ENCODE measurements at places on chromosomes 7 and 10. TPM values are rescaled to one million over a fixed set of nuclear protein-coding genes. Genes with fewer than 3 reads are reported as not detected.

- no peak for DNase-seq
These were observed 235.2 kb downstream of the WDR37 start for GRCh38 chr10:1291178-1292090.

- peak; percentile 62 for DNase-seq
These were observed 433.6 kb upstream of the GALNT17 start for GRCh38 chr7:70698219-70698832.

DNA sequence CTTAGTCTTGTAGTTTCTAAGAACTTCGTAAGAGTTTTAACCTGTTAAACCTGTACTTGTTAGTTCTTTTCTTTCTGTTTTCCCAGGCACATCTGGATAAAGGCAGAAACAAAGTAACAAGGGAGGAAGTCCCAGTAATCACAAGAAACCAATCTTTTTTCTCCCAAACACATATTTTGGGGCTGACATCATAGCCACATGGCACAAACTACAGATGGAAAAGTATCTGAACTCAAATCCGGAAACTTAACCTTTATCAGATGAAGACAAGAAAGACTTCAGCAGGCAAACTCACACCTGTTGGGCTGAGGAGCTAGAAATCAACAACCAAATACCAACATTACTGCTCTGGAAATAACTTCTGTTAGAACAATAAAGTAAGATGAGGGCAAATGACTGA lies 67.1 kb downstream of the CUBN start:
- no peak for DNase-seq

DNA sequence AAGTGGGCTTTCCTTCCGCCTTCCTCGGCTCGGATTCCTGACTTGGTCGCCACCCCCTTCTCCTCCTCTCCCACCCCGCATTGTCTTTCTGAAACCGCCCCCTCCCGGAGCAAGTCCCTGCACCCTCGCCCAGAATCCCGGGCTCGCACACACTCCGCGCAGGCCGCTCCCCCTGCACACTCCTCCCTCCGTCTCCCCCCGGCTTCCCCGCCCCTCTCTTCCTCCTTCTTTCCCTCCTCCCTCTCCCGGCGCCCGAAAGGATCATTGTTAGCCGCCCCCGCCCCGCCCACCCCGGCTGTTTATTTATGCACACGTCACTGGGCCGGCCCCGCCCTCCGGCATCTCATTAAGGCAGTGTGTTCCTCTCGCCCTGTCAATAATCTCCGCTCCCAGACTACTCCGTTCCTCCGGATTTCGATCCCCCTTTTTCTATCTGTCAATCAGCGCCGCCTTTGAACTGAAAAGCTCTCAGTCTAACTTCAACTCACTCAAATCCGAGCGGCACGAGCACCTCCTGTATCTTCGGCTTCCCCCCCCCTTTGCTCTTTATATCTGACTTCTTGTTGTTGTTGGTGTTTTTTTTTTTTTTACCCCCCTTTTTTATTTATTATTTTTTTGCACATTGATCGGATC lies at the start of gene TCF7L2:
TCF7L2 (plus strand) TSS at position 373 of the 633 bp plus-strand sequence. CDS start 510 bp downstream, outside the sequence.
- DNase-seq, result peak; percentile 64

GRCh38 chr10:133159950-133160825 lies at the start of gene KNDC1:
KNDC1 (plus strand) TSS chr10:133160219; CDS start chr10:133160468, 249 bp downstream.
- DNase-seq, result peak; percentile 13

DNA sequence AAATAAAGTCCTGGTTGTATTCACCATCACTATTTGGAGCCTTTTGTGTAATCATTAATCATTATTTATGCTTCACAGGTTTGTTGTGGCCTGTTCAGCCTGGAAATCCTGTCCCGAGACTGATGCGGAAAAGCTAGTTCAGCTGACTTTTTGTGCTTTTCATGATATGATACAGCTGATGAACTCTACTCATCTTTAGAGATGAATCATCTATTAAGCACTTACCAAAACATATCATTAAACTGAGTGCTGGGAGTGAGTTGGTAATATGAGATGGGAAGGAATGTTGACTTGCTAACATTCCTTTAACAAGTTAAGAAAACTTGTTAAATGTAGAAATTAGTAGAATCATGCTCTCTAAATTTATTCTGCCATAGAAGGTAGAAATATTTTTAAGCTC lies 53.0 kb downstream of the CROT start:
- DNase-seq, result no peak

DNA sequence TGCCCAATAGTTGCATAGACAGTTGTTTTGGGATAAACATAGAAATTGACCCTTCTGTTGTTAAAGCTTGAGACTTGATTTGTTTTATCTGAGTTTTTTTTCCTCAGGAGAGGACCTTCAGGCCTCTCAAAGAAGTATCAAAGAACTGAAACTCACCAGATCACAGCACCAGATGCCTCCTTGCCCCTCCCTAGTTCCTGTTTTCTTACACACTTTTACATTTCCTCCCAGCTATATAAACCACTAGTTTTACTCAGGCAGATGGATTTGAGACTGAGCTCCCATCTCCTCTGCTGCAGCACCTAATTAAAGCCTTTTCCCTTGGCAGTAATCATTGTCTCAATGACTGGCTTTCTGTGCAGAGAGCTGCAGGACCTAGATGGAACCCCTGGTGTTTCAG lies 150.6 kb upstream of the NRG3 start:
- no peak for DNase-seq

DNA sequence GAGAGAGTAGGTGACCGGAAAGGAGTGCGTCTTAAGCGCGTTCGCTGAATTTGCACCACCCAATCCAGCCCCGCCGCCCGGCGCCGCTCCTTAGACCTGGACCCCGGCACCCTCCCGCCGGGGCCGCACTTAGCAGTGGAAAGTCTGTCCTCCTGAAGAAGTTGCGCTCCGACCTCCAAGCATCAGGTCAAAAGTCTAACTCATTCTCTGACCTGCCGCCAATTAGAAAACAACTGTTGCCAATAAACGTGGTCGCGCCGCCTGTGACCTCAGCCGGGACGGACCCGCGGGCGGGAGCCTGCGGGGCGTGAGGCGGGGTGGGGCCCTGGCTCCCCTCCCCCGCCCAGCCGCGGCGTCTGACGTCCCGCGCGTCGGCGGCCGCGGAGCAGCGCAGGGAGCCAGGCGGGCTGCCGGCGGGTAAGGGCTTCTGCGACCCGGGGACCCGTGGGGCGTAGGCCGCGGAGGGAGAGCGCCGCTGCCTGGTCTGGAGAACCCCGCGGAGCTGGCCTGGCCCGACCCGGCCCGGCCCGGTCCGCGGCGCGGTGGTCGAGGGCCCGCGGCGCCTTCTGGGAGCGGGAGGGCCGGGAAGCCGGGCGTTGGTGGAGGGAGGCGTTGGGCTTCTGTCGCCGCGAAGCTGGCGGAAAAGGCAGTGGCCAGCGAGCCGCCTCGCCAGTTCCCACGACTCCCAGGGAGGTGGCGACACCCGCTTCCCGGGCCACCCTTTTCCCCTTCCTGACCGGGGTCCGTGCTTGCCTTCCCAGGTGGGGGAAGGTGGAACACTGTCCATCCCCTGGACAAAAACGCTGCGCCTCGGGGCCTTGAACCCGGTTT lies at the start of gene BCAP29:
BCAP29 (plus strand) TSS at position 362 of the 831 bp plus-strand sequence. CDS start 527 bp downstream, outside the sequence.
- DNase-seq, result peak; percentile 73

DNA sequence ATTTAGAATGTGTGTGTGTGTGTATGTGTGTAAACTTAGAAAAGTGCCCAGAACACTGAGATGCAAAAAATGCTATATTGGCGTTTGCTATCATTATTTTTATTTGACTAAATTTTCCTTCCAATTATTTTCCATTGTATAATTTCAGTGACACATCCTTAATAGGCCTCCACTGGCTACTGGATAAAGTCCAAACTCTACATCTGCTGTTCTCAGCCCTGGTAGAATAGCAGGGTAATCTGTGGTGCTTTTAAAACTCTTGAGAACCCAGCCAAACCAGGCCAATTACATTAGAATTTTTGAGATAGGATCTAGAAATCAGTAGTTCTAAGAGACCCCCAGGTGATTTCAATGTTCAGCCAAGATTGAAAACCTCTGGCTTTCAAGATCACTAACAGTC lies 66.4 kb downstream of the ZNF503 start:
- no peak for DNase-seq

GRCh38 chr10:102948786-102949185 lies 30.7 kb downstream of the CNNM2 start:
- no peak for DNase-seq

DNA sequence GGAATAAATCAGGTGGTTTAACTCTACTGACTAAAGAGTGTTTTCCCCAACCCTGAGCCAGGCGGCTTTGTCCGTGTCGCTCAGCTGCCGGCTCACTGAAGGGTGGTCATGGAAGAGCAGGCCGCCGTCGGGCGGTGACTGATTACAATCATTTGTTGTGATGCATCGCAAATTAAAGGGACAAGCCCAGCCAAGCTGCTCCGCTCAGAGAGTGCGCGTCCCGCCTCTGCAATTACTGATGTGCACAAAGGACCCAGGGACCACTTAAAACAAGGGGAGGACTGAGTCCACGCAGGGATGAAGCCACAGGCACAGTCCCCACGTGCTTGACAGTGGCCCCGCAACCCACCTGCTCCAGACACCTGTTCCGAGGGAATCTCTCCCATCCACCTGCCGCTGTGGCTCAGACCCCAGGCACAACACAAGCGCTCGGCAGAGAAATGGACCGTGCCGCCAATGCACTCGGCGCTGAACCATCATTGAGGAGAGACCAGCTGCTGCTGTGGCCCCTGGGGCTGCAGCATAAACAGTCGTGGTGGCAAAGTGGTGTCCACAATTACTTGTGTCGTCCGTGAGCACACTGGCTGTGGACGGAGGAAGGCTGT lies 526.5 kb downstream of the PTPRN2 start:
- no peak for DNase-seq

DNA sequence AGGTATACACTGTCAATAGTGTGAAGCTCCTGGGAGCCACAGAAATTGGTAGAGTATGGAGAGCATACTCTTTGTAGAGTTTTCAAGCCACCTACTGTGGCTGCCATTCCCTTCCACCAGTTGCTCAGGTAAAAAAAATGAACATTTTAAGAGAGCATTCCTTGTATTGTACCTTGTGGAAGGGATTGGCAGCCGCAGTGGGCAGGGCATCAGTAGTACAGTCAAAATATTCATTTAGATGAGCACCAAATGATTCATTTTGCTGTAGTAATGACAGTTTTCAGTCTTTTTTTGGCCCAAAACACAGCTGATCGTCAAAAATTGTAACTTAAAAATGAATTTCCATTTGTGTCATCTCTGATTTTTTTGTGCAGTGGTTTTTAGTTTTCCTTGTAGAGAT lies 304.9 kb downstream of the ATRNL1 start:
- no peak for DNase-seq

DNA sequence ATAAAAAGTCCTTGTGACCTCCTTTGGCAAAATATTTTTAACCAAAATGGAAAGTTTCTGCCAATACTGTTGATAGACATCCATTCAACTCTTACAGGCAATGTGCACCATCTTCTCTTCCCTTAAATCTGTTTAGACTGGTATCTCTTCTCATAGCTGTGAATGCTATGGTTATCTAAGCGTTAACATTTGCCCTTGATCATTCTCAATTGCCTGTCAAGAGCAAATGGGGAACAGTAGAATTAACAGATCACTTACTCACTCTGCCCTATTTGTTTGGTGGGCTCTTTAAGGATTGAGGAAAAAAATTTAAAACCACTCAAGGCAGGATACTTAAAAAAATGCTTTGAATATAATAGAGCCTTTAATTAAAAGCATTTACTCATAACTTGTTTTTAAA lies 808.4 kb downstream of the NXPH1 start:
- no peak for DNase-seq

DNA sequence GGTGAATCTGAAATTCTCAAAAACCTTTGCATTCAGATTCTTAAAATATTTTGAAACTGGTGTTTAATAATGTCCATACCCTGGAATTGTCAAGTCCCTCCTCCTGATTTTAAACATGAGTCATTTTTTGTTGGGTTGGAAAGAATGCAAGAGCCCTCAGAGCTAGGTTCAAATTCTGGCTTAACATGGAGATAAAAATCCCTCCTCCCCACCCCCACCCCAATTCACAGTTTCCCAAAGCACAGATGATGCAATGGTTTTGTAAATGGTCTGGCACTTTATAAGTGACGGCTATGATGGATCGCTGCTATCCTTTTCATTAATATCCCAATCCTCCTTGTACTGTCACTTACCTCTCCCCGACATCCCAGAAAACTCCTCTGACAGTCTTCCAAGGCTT lies 332.8 kb downstream of the PLXNA4 start:
- no peak for DNase-seq

- no peak for DNase-seq
These were observed 64.9 kb downstream of the DAGLB start for GRCh38 chr7:6382817-6383216.

GRCh38 chr10:58952747-58953466 lies 223.5 kb upstream of the PHYHIPL start:
- DNase-seq, result no peak

- DNase-seq, result no peak
These were observed 62.9 kb downstream of the SYPL1 start for GRCh38 chr7:106049139-106049752.

GRCh38 chr7:139575338-139575680 lies 51.8 kb downstream of the CLEC2L start:
- no peak for DNase-seq

DNA sequence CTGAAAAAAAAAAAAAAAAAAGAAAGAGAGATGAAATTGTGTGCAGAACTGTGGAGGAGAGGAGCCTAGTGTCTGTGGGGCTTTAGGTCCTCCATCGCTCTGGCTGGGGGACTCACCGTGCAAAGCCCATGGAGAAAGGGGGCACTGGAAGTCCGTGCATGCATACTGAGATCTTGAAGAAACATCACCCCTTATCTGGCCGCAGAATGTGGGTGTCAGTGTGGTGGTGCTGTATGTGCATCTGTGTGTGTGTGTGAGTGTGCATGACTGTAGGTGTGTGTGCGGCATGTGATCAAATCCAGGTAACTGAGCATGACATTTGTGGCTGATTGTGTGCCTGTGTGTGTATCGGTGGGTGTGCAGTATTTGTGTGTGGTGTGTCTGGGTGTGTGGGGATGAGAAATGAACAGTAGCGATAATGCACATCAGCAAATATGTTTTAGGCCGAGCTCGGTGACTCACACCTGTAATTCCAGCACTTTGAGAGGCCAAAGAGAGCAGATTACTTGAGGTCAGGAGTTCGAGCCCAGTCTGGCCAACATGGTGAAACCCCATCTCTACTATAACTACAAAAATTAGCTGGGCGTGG lies 8.8 kb upstream of the CLDN3 start:
- no peak for DNase-seq

DNA sequence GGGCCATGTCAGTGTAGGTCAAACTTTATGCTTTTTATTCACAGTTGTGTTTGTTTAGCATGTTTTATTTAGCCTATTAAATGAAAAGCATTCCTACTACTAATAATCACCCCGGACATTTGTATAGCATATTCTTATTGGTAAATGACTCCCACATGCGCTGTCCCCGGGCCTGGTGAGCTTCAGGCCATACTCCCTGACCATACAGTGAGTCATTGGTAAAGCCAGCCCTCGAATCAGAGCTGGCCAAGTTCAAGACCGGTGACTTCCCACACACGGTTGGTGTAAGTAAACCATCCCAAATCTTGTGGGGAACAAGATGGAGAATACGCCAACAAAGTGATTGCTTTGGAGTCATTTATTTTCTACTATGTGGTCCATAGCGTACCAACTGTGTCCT lies 238.7 kb upstream of the TCF7L2 start:
- no peak for DNase-seq

GRCh38 chr10:14086596-14086995 lies 244.1 kb downstream of the FRMD4A start:
- DNase-seq, result no peak

HEPACAM2 gene
- not detected for total RNA-seq

IGFBP1 gene
- total RNA-seq, result not detected

C7orf57 gene
- 0.66 TPM for total RNA-seq

ATP6V0A4 gene
- not detected for total RNA-seq

FFAR4 gene
- total RNA-seq, result not detected

HELLS gene
- 146 TPM for total RNA-seq

SH2D4B gene
- 0.11 TPM for total RNA-seq

GRID2IP gene
- 0.33 TPM for total RNA-seq

LRRC18 gene
- total RNA-seq, result not detected

TRIM74 gene
- 0.63 TPM for total RNA-seq

TUBAL3 gene
- not detected for total RNA-seq

IFIT1B gene
- not detected for total RNA-seq

KDM7A gene
- total RNA-seq, result 8.2 TPM

EEPD1 gene
- total RNA-seq, result 0.84 TPM

Data from CD8-positive, alpha-beta memory T cell (primary cell).